ENCODE measurements at places on chromosomes 7 and 10.

DNA sequence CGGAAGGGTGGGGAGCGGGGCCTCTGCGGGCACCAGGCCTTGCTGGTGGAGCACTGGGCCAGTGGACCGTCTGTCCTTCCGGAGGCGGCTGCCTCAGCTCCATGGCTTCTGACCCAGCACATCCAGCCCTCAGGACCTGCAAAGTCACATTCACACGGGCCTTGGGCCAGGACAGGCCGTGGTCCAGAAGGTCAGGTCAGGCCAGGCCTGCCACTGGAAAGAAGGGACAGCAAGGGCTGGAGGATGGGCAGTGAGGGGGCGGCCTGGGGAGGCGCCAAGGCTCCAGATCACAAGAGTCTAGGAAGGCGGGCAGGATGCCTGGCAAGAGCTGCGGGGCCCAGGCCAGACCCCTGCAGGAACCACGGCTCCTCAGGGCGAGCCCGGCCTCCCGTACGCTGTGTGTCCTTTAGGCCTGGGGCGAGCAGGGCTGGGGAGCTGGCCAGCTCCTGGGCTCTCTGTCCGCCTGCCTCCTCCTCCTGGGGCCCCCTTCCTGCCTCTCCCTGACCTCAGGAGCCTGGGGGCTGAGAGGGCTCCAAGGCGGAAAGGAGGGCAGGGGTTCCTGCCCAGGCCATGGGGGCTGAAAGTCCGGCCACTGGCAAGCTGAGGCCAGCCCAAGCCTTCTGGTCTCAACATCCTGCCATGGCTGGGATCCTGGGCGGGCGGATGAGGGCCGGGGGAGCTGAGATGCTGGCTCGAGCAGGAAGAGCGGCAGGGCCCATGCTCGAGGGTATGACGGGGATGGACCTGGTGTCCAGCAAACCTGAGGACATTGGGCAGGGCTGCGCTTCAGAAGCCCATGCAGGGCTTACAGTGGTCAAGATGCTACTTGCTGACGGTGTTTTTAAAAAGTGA is 225.8 kb downstream of the ELFN1 start:
- no peak for DNase-seq

DNA sequence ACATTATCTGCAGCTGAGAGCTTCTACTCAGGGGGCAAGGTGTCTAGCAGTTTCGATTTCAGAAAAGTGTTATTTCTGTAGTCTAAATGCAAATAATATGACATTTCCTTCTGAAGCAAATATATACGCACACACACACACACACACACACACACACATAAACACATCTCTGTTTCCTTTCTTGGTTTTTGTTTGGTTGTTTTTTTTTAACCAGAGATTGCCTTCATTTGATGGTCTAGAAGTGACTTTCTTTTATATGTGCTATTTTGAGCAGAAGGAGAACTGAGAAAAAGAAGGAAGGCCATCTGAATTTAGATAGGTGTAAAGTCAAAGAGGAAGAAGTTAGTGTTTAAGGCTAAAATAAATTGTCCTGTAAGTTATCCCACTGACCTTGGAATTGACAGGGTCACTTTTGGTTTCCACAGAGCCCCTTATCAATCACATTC is 142.2 kb downstream of the TRIL start:
- DNase-seq: no peak

- peak; percentile 15 for DNase-seq
Measured at GRCh38 chr7:150451097-150451793, 815 bp downstream of the GIMAP8 start.

DNA sequence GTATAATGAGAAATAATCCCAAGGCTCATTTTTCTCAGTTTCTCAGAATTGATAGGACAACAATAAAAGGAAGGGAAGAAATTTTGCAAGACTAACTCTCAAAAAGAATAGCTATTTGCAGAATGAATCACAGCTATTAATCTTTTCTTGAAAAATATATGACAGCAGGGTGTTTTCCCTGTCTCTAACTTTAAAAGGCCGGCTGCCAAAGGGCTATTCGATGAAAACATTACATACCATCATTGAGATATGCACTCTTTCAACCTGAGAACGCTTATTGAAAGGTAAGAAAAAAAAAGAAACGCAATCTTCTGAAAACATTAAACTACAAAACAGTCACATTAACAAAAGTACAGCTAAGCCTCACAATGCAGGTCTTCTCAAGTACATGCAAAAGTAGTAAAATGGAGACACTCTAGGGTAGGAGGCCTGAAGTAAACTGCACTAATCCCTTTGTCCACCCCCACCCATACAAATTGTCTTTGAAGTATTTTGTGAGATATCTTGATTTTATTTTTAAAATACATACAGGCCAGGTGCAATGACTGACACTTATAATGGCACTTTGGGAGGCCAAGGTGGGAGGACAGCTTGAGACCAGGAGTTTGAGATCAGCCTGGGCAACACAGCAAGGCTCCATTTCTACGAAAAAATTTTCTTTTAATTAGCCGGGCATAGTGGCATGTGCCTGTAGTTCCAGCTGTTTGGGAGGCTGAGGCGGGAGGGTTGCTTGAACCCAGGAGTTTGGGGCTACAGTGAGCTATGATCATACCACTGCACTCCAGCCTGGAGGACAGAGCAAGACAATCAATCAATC is 83.0 kb downstream of the PARD3 start:
- DNase-seq: no peak

GRCh38 chr7:8325067-8325466 is 63.1 kb upstream of the ICA1 start:
- DNase-seq: no peak

- DNase-seq: no peak
Measured at GRCh38 chr7:79293655-79294142, 159.8 kb downstream of the MAGI2 start.

GRCh38 chr7:135879233-135879632 is 97.9 kb downstream of the MTPN start:
- no peak for DNase-seq

- DNase-seq: no peak
Measured at GRCh38 chr10:114311023-114311422, 72.0 kb downstream of the VWA2 start.

GRCh38 chr10:86594535-86594934 is 59.8 kb upstream of the OPN4 start:
- no peak for DNase-seq

- DNase-seq: peak; percentile 76
Measured at GRCh38 chr10:101901340-101901739, 57.7 kb upstream of the KCNIP2 start.

DNA sequence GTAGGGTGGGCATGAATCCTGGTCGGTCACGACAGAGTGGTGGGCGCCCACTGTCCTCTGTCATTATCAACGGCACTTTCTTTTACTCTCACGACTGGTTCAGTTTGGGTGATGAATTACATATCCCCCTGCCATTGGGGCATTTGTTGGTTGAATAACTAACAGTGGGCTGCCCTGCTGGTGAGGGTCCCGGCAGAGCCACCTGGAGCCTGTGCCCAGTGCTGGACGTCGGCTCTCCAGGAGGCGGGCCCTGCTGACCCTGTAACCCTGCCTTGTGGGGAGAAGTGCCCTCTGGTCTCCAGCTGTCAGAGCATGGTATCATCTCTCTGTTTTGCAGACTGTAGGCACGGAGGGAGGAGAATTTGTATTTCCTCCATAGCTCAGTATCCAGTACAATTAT is 199.1 kb downstream of the GLRX3 start:
- DNase-seq: no peak

DNA sequence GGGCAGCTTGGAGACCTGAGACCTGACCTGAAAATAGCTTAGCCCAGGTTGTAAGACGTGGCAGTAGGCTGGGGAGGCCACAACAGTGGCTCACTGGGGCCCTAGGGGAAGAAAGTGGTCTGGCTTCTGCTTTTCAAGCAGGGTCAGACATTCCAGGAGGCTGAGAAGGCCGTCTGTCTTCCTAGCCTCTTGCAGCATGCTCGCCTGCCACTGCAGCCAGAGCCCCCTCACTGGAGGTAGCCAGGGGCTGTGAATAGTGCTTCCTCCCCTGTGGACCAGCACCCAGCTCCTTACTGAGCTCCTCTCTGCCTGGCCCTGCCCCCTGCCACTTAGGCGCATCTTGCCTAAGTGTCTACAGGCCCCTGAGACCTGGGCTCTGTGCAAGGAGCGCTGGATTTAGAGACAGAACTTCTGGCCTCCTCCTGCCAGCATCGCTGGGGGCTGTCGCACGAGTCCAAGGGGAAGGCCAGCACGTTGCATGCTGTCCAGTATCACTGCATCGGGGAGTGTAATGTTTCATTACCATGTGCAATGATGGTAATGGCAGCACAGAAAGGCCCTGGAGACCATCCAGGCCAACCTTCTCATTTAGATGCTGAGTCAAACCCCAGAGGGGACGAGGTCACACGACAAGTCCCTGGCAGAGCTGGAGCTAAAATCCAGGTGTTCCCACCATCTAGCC is 12.7 kb downstream of the ZMIZ1 start:
- DNase-seq: no peak

DNA sequence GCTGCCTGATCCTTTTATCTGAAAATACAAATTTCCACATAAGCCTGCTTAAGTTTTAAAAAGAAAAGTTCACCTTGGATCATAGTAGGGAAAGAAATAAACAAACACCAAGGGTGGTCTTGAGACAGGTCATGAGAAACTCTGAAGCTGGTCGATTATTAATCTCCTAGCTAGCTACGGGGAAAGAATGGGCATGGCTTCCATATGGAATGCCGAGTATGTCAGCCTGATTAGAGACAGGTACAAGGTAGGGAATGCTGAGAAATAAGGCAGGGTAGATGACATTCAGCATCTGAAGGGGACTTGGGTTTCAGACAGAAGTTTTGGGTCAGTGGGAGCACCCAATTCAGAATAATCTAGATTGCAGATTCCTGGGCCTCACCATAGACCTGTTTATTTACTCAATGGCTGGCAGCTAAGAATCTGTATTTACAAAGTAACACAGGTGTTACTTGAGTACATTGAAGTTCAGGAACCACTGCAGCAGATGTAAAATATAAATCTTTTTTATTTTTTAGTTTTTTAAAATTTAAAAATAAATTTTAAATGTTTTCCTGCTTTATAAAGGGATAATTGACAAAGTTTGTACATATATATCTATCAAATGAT is 49.0 kb downstream of the SCIN start:
- no peak for DNase-seq

DNA sequence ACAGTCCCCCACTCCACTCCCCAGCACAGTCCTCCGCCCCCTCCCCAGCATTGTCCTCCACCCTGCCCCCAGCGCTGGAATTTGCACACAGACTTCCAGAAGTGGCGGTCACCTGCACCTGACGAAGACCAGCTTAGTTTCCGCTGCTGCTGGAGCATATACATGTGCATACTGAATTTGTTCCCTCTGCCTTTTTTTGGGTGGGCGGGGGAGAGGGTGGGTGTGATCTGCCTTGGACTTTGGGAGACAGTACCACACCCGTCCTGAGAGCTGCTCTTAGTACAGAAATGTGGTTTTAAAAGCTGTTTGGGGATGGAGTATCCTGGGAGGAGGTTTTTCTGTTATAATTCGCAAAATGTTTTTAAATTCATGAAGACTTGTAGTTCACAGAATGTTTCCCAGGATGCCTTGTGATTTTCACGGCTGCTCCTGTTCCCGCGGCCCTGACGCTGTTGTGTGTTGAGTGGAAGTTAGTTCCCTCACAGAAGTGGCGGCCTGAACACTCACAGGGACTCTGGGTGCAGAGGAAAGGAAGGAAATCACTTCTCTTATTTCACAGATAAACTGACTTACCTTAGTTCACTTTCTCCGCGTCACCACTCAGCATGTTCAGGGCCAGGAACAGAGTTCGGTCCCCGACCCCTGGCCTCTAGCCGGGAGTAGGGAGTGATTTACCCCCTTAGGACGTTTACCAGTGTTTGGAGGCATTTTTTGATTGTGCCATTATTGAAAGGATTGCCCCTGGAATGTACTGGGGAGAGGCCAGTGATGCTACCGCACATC is 18.6 kb downstream of the PFKP start:
- DNase-seq: no peak
